Renal pelvis (tissue), 12 donors: ENCODE measurements at places on chromosomes 3 and 15. TPM values are rescaled to one million over a fixed set of nuclear protein-coding genes. Genes with fewer than 3 reads are reported as not detected.

Gene RARB
- 42.5 TPM for polyA plus RNA-seq

Gene ADAMTS17
- 2.1 TPM for polyA plus RNA-seq

Gene PFKFB4
- 6.0 TPM for polyA plus RNA-seq

Gene CPNE4
- polyA plus RNA-seq = 0.82 TPM

Gene ZMAT3
- polyA plus RNA-seq = 7.7 TPM

Gene CSK
- polyA plus RNA-seq = 55.1 TPM

Gene RTF1
- 64.1 TPM for polyA plus RNA-seq

Gene LRRC2
- polyA plus RNA-seq = 2.9 TPM

Gene HHLA2
- 11.0 TPM for polyA plus RNA-seq

Gene LRRC31
- polyA plus RNA-seq = 0.17 TPM

Gene FSTL1
- 480 TPM for polyA plus RNA-seq
